ENCODE measurements at places on chromosomes 12 and 14.

GRCh38 chr12:57632073-57632957, 686 bp downstream of the B4GALNT1 start:
- DNase-seq = peak; percentile 59

DNA sequence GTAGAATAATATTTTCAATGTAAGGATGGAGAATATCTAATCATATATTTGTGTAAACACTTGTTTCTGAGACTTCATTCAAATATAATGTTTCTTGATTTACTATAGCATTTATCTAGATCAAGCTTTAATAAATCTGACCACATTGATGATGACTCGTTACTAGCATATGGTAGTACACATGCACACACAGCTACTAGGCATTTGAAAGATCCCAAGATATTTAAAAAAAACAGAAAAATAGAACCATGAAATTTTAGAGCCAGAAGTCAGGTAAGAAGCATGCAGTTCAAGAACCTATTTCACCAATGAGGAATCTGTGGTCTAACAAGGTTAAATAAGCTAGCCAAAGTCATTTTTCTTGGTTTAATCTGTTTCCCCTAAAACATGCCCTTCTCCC, 32.0 kb downstream of the DCP1B start:
- DNase-seq = no peak

GRCh38 chr14:22685467-22685866, 41.3 kb upstream of the OR6J1 start:
- DNase-seq = no peak

DNA sequence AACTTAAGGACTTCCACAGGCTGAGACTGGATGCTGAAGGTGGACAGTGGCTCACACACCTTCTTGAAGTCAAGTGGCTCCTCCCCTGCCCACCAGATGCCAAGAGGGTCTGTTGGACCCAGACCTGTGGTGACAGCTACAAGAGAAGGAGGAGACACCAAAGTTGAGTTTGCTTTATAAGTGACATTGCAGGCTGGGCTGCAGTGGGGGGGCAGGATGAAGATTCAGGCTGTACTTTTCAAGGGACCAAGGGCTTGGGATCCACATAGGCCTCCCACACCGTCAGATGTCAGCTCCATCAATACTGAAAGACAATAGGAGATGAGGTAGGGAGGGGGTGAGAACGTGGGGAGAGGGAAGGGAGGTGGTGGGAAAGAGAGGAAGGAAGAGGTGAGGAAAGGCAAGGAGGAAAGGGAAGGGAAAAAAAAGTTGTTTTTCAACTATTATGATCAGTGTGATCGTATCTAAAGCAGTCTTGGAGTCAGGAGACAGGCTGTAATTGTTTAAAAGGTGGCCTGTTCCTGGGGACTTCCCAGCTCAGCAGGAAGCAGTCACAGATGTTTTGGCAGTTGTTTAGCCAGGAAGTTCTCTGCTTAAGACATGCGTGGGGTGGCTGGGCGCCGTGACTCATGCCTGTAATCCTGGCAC, 84.1 kb upstream of the RESF1 start:
- DNase-seq = no peak

GRCh38 chr12:93100610-93101009, 171.5 kb upstream of the EEA1 start:
- DNase-seq = no peak

DNA sequence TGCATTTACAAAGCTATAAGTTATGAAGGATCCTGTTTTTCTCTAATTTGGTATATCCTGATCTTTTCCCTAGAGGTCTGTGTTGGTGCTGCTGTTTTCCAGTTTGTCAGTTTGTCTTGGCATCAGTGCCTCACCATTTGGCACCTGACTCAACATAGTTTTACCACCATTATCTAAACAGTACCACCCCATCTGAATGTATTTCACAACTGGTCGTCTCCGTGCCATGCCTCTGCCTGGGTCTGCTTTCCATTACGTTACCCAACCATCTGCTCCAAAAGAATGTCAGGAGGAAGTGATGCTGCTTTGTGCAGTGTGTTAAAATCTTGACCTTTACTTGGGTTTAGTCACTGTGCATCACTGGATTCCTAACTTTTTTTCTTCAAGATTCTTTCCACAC, 129.3 kb upstream of the RASSF8 start:
- DNase-seq = no peak

DNA sequence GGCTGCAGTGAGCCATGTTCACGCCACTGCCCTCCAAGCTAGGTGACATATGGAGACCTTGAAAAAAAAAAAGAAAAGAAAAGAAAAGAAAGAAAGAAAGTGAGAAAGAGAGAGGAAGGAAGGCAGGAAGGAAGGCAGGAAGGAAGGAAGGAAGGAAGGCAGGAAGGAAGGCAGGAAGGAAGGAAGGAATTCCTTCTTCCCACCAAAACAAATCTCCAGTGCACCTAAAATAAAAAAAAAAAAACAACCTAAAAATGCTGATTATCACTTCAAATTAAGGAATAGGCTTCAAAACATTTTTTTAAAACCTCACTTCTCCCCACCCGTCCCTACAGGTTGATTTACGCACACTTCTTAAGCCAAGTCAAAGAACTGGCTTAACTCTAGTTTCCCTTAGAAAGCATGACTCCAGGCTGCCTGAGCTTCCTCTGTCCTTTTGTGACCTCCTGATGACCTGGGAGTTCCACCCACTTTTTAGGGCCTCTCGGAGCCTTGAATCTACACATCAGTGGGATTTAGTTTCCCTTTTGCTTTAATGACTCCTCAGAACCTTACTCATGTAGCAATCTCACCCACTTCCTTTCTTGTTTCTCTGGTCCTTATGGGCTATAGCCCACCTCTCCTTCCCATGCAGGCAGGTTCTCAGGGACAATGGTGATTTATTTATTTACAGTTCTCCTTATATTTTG, 18.6 kb downstream of the DUSP6 start:
- no peak for DNase-seq

GRCh38 chr14:95409477-95410272, 90.0 kb upstream of the CLMN start:
- DNase-seq = no peak
